Activated CD4-positive, alpha-beta T cell treated with anti-CD3 and anti-CD28 coated beads, Interleukin-10, Interleukin-2, amounts not matched to agents 100 ng/mL and 50 ng/mL, durations not matched to agents 16 hours and 8 hours (primary cell): ENCODE measurements at places on chromosomes 2 and 18.

GRCh38 chr2:84493514-84493913 is 22.8 kb upstream of the DNAH6 start:
- no peak for DNase-seq

- DNase-seq = no peak
Measured at GRCh38 chr2:209441541-209441940, 17.7 kb downstream of the MAP2 start.

DNA sequence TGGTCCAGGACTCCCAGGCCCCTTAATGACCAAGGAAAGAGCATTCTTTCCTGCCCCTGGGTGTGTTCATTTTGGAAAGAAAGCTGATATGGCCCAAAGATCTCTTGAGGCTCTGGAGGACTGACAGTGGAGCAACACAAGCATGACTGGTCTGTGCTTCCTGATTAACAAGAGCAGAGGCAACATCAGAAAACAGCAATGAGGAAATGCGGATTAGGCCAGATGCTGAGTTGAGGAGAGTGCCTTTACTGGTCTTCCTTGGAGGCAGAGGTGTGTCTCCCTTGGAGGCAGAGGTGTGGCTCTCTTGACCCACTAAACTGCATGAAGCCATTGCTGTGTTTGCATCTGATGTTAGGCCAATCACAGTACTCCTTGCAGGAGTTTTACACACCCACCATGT is 19.9 kb downstream of the IL36B start:
- no peak for DNase-seq

DNA sequence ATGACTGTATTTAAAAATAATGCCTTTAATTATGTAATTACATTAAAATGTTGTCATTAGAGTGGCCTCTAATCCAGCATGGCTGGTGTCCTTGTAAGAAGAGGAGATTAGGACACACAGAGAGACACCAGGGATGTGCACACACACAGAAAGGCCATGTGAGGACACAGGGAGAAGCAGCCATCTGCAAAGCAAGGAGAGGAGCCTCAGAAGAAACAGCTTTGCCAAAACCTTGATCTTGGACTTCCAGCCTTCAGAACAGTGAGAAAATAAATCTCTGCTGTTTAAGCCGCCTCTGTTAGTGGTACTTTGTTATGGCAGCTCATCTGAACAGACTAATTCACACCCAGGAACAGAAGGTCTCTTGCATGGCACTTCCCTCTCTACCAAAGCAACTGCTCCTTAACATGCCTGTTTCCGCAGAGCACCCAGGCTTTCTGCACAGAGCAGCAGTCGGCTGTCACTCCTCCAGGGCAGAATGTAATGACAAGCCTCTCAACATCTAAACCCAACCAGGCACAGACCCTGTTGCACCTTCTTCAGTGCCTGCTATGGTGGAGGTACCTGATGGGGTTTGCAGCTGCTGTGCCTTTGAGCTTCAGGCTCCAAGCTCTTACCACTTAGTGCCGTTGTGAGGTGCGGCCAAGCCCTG is 377.7 kb downstream of the TDRD15 start:
- DNase-seq = no peak

DNA sequence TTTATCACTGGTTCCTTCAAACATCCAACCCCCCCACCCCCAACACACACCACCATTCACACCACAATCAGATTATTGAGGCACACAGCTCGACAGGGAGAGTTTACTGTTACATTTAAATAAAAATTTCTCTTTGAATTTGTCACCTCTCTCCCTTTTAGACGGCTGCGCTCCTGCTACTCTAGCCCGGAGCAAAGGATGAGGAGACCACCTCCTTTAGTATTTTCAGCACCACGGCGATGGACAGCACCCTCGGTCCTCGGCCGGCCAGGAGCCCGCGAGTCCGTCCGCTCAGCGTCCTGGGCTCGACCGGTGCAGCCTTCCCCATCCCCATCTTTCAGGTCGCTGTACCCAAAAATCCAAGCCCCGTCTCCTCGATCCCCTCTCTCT is 892 bp downstream of the CELF4 start:
- DNase-seq = no peak

DNA sequence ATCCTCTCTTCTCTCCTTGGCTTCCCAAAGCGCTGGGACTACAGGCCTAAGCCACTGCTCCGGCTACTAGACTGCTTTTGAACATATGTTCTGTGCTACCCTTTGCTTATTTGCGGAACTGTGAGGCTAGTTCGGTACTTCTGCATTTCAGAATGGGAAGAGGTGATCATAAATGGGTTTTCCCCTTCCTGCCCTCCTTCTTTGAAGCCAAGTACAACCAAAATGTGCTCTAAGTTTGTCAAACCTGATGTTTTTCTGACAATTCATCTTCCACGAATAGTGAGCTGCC is 1.7 kb upstream of the ESCO1 start:
- DNase-seq = no peak

- DNase-seq = no peak
Measured at GRCh38 chr2:133452146-133452545, 116.1 kb downstream of the NCKAP5 start.

DNA sequence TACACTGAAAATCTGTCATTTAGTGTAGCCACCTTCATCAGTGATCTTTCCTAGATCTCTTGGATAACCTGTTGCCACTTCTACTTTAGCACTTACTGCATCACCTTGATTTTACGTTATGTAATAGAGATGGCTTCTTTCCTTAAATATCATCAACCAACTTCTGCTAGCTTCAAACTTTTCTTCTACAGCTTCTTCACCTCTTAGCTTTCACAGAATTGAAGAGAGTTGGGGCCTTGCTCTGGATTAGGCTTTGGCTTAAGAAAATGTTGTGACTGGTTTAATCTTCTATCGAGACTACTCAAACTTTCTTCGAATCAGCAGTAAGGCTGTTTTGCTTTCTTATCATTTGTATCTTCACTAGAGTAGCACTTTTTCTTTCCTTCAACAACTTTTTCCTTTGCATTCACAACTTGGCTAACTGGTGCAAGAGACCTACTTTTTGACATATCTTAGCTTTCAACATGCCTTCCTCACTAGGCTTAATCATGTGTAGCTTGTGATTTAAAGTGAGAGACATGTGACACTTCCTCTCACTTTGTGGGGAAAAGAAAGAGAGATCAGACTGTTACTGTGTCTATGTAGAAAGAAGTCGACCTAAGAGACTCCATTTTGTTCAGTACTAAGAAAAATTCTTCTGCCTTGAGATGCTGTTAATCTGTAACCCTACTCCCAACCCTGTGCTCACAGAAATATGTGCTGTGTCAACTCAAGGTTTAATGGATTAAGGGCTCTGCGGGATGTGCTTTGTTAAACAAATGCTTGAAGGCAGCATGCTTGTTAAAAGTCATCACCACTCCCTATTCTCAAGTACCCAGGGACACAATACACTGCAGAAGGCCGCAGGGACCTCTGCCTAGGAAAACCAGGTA is 99.6 kb downstream of the ATL2 start:
- DNase-seq = no peak

GRCh38 chr2:238466243-238466756 is 39.6 kb downstream of the ASB1 start:
- DNase-seq = no peak

GRCh38 chr2:231197706-231198290 is 633 bp upstream of the ARMC9 start:
- DNase-seq = no peak

DNA sequence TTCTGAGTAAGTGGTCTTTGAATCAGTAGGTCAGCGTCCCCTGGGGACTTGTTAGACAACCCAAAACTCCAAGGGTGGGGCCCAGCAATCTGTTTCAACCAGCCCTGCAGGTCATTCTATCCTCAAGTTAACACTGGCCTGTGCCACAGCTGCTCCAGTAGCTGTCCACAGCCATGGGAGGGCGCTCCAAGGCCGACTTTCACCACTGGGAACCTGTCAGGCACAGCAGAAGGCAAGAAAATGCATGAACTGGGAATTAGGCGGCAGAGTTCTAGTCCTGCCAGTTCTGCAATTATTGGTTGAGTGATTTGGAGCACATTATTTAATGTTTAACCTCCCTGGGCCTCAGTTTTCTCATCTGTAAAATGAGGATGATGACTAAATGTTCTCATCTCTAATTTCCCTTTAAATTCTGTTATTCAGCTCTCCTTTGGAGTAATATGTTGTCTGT is 17.4 kb upstream of the MRPL33 start:
- peak; percentile 88 for DNase-seq

DNA sequence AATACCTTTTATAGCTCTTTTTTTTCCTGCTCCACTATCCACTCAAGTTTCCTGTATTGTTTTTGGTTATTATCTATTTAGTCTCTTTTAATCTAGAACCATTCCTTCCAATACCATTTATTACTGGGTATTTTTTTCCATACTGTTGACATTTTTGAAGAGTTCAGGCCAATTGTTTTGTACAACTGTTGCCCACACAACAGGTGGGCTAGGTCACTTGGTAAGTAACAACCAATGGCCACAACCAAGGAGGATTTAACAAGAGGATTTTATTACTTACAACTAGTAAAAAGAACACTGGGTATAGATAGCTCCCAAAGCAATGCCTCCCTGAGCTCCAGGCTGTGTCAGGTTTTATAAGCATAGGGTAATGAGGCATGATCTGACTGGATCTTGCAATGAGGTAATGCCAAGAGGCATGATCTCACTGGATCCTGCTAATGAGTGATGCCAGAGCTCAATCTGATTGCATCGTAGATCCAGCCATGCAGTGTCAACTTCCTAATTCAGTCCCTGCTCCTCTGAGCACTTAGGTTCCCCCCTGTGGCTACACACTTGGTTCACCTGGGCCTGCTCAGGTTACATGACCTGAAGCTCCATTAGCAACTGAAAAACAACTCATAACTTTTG is 7.1 kb upstream of the CEP68 start:
- no peak for DNase-seq

GRCh38 chr18:50209311-50209710 is 14.4 kb upstream of the MYO5B start:
- no peak for DNase-seq

- DNase-seq = no peak
Measured at GRCh38 chr2:10162586-10163497, 40.3 kb downstream of the RRM2 start.

- no peak for DNase-seq
Measured at GRCh38 chr2:188414869-188415753, 123.4 kb downstream of the GULP1 start.

DNA sequence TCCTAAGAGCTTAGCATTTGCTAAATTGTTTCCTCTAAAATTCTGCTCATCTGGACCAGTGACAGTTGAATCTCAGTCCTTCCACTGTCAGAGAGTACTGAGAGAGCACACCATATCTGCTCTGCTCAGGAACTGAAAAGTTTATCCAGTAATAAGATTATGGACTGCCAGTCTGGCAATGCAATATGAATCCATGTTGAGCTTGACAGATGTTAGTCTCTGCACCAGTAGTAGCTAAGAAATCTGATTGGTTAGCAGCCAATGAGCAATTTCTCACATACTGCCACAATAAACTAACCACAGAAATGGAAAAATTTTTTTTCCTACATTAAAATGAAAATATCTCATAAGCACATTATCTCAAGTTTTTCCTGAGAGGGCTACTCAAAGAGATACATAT is 2.3 kb downstream of the PRKD3 start:
- DNase-seq = peak; percentile 32

GRCh38 chr2:393711-394696 is 106.1 kb upstream of the ALKAL2 start:
- peak; percentile 81 for DNase-seq

- DNase-seq = peak; percentile 16
Measured at GRCh38 chr2:7011356-7012083, 94.3 kb downstream of the RNF144A start.

DNA sequence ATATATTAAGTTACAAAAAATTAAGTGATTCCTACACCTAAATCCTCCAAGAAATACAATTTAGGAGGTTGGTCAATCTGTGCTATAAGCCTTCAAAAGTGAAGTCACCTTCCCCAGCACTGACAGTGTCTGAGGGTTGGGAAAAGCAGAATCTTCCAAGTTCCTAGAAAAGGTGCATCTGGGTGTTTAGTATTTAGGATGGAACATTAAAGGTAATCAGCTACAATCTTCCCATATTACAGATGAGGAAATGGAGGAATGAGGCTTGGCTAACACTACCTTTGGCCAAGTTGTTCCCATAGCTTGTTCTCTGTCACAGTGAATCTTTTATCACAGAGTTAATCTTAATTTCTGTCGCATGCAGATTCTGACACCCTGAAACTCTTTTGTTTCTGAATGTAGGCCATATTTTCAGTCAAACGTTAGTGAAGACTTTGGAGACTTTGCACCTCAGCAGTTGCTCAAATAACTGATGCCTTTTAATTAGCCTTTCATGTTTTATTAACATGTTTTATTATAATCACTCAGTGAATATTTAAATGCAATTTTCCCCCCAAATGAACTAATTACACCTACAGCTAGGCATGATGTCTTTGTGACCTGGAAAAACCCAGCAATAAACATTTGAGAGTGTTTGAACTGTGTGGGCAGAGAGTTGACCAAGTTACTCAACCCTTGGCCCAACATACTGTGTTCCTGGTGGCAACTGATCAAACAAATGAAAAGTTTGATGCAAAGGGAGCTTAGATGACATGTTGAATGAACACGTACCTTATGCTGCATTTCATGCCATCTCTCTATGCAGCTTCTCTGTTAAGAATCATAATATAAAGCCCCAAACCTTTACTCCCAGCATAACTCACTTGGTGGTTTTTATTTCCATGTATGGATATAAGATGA is 17.6 kb downstream of the FN1 start:
- no peak for DNase-seq

DNA sequence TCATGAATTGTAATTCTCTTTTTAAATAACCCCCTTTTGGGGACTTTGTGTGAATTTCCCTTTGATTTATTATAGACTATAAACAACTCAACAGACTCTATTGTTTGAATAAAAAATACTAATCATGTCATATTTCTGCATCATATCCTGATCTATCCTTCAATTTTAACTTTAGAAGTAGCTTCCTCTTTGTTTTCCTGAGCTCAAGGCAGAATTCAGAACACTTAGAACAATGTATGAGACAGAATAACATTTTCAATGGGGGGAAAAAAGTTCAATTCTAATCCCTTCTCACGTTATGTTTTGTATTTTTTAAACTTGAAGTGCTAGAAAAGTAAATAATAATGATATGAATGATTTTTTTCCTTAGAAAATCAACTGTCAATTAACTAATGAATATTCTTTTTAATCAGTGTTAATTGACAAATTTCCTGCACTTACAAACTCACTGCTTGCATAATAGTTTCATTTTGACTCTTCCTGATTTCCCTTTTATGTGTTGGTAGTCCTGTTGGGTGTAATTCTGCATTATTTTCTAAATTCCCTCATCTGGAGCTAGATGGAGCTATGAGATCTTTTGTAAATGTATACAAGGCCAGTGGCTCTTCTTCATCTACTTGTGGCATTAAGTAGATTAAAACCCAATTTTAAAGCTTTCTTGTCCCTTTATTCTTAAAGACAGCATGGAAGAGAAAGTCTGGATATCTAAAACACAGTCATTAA is 326.1 kb downstream of the PARD3B start:
- peak; percentile 67 for DNase-seq

- DNase-seq = no peak
Measured at GRCh38 chr2:121993682-121994081, 238.2 kb downstream of the TSN start.

DNA sequence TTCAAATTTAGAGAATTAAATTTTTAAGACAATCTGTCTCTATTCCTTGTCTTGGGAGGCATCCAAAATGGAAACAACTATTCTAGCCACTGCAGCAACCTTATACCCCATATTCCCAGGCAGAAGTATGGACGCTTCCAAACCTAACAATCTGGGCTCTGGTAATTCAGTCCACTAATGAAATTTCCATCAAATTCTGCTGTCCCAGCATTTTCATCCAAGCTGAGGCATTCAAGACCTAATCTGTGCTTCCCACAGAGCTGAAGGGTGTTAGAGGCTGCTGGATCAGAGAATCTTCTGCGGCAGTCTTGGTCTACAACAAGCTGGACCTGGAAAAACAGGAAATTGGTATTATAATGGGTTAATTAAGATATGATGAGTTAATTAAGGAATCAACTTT is 42.5 kb upstream of the CYRIA start:
- no peak for DNase-seq
